Psoas muscle (tissue), 8 donors: ENCODE measurements at places on chromosomes 1 and 21.

GRCh38 chr21:33836408-33836807 lies 79.2 kb downstream of the ATP5PO start:
- DNase-seq = no peak

DNA sequence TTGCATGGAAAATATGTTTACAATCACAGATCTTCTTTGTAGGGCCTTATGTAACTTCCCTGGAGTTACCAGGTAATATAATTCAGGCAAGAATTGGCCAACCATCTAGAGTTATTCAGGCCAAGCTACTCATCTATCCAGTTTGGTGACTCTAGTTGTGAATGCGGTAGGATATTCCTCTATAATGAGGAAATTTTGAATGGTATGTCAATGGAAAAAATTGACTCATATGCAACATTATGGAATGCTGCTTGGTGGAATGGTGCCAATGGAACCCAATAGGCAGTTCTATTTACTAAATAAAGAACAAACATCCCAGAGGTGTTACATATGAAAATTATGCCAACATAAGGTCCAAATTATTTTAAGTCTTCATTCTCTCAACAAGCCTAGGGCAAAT lies 5.6 kb upstream of the TNFSF18 start:
- no peak for DNase-seq

DNA sequence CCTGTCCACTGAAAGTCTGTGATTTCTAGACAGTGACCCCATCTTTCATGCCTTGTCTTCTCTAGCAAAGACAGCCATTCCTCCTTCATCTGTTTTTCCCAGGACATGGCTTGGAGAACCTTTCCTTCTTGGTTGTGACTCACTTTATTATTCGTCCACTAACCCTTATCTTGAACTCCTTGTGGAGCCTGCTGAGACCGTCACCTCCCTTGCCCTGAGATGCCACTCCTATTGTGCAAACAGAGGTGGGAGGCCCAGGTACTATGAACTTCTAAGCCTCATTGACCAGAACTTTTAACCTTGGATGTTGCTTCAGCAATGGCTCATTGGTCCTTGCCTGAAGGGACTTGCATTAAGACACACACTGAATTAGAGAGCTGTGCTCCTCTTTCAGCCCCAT lies 117.5 kb downstream of the FOXD2 start:
- no peak for DNase-seq

- DNase-seq = no peak
These were observed 122.9 kb downstream of the EVI5 start for GRCh38 chr1:92662048-92662447.

DNA sequence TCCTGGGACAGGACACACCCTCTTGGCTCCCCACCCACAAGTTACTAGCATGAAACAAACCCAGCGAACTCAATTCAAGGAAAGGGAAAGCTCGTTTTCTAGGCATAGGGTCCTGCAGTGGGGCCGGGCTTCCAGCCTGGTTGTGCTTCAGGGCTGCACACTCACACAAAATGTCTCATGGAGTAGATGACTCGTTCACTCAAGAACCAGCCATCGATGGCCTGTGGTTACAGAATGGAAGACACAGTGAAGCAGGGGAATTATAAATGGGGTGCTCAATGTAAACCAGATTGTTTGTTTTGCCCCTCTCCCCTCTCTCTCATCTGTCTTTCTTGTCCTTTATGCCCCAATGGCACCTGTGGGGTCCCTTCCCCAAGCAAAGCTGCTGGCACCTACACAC lies 56.0 kb upstream of the COX20 start:
- DNase-seq = no peak
